WERI-Rb-1 (cell line): ENCODE measurements at places on chromosomes 1 and 21.

- no peak for DNase-seq
These were observed 7.1 kb downstream of the BECN2 start for GRCh38 chr1:241964550-241965282.

- no peak for DNase-seq
These were observed 91.6 kb downstream of the RNF220 start for GRCh38 chr1:44496541-44497171.

DNA sequence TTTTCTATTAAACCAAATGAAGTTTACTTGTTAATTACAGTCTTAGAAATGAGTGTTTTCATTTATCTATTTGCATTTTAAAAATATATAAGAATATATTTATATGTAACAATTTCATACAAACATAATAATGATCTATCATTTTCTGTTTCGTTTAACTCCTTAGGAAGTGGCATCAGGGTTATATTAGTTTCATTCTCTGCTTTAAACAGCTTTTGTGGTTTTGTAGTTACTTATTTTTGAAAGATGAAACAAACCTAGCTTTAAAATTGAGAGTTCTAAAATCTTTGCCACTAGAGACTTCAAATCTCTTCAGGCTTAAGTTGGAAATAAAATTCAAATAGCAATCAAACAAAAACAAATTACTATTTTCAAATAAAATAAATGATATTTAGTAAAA lies 2110.6 kb downstream of the MRPL39 start:
- no peak for DNase-seq

DNA sequence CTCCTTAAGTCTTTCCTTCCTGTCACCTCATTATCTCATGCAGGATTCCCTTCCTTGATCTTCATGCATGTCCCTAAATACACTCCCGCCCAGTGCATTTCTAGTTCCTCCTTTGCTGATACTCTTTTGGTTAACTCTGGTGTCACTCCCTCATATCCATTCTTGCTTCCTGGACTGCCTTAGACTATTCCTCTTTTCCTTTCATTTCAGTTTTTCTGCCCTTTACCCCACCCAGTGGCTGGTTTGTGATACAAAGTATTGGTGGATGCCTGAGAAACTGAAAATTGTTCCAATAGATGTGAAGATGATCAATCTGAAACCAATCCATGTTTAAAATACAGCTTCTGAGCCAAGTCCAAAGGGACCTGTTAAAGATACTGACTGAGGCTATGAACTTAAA lies 553.8 kb upstream of the CAMK1G start:
- DNase-seq = no peak

- DNase-seq = no peak
These were observed 68.9 kb downstream of the CNIH3 start for GRCh38 chr1:224684979-224685425.

DNA sequence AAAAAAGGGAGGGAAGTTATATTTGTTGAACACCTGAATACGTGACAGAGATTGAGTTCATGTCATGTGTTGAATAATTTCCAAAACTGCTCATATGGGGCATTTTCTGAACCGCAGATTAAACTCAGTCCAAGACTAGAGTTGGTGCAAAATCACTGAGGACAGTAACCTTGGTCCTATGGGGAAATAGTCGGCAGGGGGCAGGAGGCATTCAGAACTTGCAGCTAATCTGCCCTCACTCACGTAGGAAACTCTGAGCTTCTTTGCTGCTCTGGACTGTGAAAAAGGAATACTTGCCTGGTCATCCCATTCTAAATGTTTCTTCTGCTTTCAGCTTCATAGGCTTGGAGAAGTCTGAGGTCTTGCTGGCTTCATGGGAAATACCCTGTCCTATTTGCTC lies 228.3 kb upstream of the ZP4 start:
- peak; percentile 38 for DNase-seq

GRCh38 chr1:185581020-185581419 lies 153.2 kb upstream of the HMCN1 start:
- DNase-seq = no peak

GRCh38 chr1:107739651-107740050 lies 225.3 kb downstream of the VAV3 start:
- DNase-seq = no peak

- peak; percentile 52 for DNase-seq
These were observed 117.5 kb downstream of the PRDM16 start for GRCh38 chr1:3186526-3186921.

GRCh38 chr1:178396789-178397188 lies 100.0 kb downstream of the CLEC20A start:
- DNase-seq = no peak

- DNase-seq = no peak
These were observed 82.2 kb upstream of the BCAR3 start for GRCh38 chr1:93763704-93764365.

GRCh38 chr1:174204697-174205308 lies 45.5 kb downstream of the RABGAP1L start:
- DNase-seq = no peak

GRCh38 chr1:14841951-14842350 lies 243.5 kb downstream of the KAZN start:
- DNase-seq = no peak

DNA sequence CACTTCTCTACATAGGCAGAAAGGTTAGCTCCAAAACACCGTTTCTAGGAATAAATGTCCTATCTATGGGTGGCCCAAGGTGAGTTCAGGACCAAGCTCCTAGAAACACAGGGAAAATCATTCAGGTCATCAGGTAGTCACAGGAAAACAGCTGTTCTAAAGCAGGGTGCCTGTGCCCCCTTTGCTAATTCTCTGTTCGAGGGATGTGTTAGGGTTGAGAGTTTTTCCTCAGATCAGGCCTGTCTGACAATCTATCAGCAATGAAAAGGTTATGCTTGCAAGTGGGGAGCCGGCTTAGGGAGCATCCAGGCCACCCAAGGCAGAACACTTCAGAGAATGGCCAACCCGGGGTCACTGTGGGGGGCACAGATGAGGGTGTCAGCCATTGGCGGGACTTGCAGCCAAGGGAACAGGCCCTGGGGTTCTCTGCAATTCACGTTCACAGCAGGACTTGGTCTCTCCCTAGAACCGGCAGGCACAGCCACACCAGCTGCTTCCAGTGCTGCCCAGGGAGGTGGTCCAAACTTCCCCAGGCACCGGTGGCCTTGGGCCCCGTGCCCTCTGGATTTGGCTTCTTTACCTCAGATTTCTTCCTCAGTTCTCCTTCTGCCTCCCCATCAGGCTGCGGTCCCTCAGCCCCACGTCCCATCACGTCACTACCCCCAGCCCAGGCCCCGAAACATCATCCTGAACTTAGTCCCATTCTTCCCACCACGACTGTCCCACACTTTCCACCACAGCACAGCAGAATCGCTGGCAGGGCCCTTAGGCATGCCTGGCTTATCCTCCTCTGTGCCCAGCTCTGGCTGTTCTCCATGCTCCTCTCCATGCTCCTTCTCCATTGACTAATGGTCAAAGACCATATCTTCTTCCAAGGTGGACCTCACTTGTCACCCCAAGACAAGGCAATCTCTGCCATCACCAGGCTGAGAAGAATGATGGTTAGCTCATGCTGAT lies 11.0 kb downstream of the CD2 start:
- DNase-seq = no peak

DNA sequence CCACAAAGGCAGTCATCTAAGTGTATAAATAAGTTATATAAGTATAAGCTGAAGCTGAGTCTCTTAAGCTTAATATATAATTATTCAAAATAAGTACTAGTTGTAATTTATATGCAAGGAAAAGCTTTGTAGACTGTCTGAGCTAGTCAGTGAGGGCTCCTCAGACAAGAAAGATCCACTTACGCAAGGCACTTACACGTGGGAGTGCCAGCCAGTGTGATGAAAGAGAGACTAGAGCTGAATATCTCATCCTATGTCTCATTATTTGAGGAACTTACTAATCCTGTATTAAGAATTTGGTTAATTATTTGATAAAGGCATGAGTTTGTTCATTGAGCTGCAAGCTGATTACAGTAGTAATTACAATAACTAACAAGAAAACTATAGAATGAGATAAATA lies 146.9 kb downstream of the PDE4B start:
- no peak for DNase-seq

GRCh38 chr1:99534638-99534930 lies 111.3 kb upstream of the PALMD start:
- no peak for DNase-seq

DNA sequence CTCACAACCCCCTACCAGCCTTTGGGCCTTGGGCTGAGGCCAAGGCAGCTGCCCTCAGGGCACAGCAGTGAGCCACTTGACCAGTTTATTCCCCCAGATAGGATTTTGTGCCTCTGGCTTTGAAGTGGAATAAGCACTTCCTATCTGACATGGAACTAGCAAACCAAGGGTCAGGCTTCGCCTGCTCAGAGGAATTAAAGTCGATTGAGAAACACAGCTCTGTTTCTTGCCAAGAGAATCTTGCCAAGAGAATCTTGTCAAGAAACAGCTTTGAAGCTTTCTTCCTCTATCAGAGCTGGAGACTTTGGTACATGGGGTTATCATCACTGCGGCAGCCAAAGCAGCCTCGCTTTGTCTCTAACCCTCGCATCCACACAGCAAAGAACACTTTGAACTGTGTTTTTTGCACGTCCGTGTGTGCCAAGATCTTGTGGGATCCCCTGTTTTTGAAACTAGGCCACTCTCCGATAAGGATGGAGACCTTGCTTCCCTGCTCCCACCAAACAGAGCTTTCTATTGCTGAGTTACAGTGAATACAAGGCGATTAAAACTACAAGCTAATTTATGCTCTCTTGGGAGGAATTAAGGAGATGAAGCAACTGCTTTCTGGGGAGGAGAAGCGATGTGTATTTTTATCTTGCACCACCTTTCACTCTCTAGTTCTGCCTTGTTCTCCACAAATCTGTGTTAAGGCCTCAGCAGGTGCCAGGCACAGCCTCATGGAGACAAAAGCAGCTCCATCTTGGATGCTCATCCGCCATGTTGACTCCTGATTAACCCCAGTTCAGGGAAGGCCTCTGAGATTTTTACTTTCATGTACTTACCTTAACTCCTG lies 67.3 kb downstream of the RHOU start:
- DNase-seq = no peak

DNA sequence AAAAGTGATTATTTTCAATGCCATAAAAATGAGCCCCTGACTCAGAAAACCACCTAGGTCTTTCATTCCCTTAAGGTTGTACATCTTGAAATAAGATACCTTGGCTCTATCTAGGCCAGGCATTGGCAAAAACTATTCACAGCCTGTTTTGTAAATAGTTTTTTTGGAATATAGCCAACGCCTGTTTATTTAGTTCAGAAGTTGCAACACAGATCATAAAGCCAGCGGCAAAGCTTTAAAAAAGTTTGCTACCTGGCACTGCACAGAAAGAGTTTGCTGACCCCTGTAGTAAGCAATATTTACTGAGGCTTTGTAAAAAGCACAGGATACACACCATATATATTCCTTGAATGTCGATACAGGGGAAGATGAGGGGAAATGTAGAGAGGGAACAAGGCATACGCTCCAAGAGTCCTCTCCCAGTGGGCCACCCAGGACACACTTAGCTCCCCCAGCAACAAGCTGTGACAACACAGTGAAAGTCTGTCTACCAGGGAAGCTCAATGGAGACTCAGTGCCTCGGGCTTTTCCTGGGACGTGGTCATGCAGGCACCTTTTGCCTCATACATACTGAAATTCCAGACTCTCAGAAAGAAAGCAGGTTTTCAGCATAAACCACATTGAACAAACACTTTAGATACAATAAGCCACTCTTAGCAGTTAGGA lies 20.5 kb downstream of the TARBP1 start:
- DNase-seq = no peak

- no peak for DNase-seq
These were observed 8.1 kb downstream of the PSRC1 start for GRCh38 chr1:109274533-109275476.

DNA sequence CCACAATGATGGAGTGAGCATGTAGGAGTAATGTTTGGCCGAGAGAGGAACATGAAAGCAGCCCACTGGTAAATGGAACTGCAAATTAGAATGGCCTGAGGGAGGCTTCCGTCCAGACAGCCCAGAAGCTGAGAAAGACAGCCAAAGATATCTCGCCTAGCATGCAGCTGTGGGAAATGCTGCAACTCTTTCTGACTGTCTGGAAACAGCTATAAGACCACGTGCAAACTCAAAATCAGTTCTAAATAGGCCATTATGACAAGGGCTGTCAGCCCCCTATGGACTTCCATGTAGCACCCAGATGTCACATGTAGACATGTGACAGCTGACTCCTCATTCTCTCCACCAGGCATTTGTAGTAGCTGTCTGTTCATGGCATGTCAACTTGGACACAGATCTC lies 62.9 kb upstream of the ATP1A1 start:
- DNase-seq = no peak

- no peak for DNase-seq
These were observed 3.2 kb upstream of the LHX8 start for GRCh38 chr1:75130865-75131564.

DNA sequence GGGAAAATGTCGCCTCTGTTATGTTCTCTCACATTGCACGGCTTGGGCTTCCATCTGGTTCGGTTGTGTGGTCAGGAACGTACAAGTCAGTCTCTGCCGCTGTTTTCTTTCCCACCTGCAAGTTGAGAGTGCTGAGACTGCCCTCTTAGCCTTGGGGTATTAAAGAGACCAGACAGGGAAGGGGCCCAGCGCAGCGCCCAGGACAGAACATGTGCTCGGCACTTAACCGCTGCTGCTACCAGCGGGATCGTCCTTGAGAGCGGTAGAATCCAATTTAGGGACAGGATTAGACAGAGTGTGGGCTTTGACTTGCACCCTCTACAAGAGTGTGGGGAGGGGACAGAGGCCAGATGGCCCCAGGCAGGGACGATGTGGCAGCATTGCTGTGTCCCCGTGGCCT lies 17.7 kb upstream of the AGPAT3 start:
- peak; percentile 91 for DNase-seq

- no peak for DNase-seq
These were observed 31.5 kb downstream of the HLCS start for GRCh38 chr21:36934864-36935420.

DNA sequence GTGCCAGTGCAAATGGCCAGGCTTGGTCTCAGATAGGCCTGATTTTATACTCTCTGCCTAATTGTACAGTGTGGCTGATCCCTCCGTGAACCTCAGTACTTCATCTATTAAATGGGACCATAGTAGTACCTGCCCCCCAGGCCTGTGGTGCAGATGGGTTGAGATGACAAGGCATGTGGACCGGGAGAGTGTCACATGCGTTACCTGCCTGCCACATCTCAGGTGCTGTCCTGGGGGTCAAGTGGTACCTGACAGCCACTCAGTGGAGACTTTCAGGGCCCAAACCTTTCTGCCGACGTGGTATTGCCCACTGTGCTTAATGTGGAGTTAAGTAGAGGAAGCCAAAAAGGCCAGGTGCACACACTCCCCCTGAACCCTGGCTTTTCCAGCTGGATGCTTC lies 197.3 kb downstream of the FOXD2 start:
- DNase-seq = no peak

- no peak for DNase-seq
These were observed 13.6 kb downstream of the LRRC42 start for GRCh38 chr1:53959664-53960250.

DNA sequence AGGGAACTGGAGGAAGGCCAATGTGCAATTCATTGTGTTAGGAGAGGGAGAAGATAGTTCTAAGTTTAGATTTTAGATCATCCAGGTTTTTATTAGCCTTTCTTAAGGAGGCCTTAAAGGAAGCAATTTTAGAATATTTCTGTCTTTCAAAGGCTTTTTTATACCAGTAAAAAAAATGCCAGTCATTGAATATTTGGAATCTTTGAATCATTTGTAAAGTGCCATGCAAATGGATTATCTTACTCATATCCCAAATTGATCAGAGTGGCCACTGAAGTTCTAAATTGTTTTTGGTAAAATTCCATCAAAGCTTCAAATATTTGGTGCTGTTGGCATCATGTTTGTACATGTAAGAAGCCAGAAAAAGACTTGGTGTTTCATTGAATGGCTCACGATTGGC lies 244.8 kb downstream of the RPS6KC1 start:
- DNase-seq = no peak

- no peak for DNase-seq
These were observed 10.1 kb upstream of the XCL2 start for GRCh38 chr1:168553680-168554553.
